ENCODE measurements at places on chromosomes 1 and 21.

DNA sequence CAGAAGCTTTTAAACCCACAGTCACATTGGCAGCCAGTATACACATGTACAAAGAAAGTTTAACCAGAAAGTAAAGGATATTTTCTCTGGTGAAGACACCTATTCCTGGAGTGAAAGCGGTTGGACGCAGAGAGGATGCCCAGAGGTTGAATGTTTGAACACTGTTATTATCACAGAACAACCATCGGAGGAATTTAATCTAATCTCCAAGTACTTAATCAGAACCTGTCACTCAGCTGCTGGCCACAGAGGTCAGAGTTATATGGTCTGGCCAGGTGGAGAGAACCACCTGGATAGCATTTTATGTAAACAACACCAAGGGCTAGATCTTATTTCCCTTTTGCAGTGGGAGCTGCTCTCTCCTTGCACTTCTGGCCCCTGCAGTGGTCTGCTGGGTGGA lies 29.4 kb downstream of the SPATA46 start:
- DNase-seq, result no peak

GRCh38 chr1:23638786-23639241 lies 52.8 kb upstream of the RPL11 start:
- DNase-seq, result no peak

DNA sequence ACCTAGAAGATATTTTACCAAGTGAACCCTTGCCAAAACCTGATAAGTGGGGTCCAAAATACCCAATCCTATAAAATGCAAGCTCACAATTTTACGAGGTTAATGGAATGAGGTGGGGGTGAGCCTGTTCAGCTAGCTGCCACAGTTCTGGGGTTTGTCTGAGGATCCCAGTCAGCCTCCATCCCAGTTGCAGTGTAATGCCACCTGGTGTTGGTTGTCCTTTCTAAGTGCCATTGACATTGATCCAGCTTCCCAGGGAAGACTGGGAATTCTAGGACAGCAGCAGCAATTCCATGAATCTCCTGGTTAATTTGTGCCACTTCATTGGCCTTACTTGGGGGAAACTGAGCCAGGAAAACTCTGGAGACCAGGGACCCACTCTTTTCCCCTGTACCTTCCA lies 298.3 kb downstream of the RWDD3 start:
- DNase-seq, result no peak

GRCh38 chr1:50724626-50725286 lies 235.3 kb downstream of the FAF1 start:
- peak; percentile 14 for DNase-seq

- peak; percentile 90 for DNase-seq
Measured at GRCh38 chr21:16330082-16330907, 600.5 kb downstream of the USP25 start.
